ENCODE measurements at places on chromosomes 1 and 21. TPM values are rescaled to one million over a fixed set of nuclear protein-coding genes. Genes with fewer than 3 reads are reported as not detected.

Gene KDF1
- not detected for total RNA-seq

Gene KCNT2
- 3.7 TPM for total RNA-seq

Gene POLR3C
- total RNA-seq: 50.3 TPM

Gene CATSPERE
- total RNA-seq: 2.0 TPM

Gene BCAR3
- 26.7 TPM for total RNA-seq

Gene C1QB
- total RNA-seq: 172 TPM

Gene CYP4B1
- total RNA-seq: 58.4 TPM

Gene WDR47
- total RNA-seq: 12.3 TPM

Gene COL6A1
- 201 TPM for total RNA-seq

Gene CLCA2
- total RNA-seq: 1.6 TPM

Gene TMEM81
- total RNA-seq: 2.6 TPM

Gene CD164L2
- not detected for total RNA-seq

Gene AMY1B
- total RNA-seq: not detected

Gene SPRR2G
- total RNA-seq: not detected

Gene TNNT2
- total RNA-seq: 1.3 TPM

Gene ETV3
- total RNA-seq: 20.0 TPM

Gene TCHHL1
- not detected for total RNA-seq

Gene KIAA0040
- 160 TPM for total RNA-seq

Gene MYOCOS
- not detected for total RNA-seq

Gene KLHDC8A
- total RNA-seq: not detected

Gene ANXA9
- not detected for total RNA-seq

Gene BMP8A
- total RNA-seq: 0.33 TPM

Gene CNR2
- total RNA-seq: not detected

Gene SLC5A3
- 38.6 TPM for total RNA-seq

Gene SPRR2B
- not detected for total RNA-seq

Gene RNF186
- not detected for total RNA-seq

Gene COL16A1
- 79.5 TPM for total RNA-seq

Gene COL11A1
- total RNA-seq: 0.88 TPM

Gene KRTAP11-1
- not detected for total RNA-seq

Gene HPCAL4
- total RNA-seq: not detected

Gene GJA4
- total RNA-seq: 18.9 TPM

Gene MACO1
- total RNA-seq: 15.0 TPM

Gene LCE2B
- total RNA-seq: not detected

Gene FALEC
- total RNA-seq: 2.2 TPM

Gene KCNAB2
- total RNA-seq: 9.8 TPM

Gene NBPF10
- 3.6 TPM for total RNA-seq

Gene TFF2
- total RNA-seq: not detected

Gene FAM151A
- total RNA-seq: 0.33 TPM

Gene SLC5A9
- 0.73 TPM for total RNA-seq

Gene SPRR3
- not detected for total RNA-seq

Gene FAM3B
- total RNA-seq: 10.5 TPM

Gene HIVEP3
- 3.5 TPM for total RNA-seq

Gene GNG12
- total RNA-seq: 87.5 TPM

Gene STX12
- total RNA-seq: 80.8 TPM

Gene GUCA2B
- total RNA-seq: not detected

Data from breast epithelium (tissue), 4 donors.